ENCODE measurements at places on chromosomes 5 and 9.

DNA sequence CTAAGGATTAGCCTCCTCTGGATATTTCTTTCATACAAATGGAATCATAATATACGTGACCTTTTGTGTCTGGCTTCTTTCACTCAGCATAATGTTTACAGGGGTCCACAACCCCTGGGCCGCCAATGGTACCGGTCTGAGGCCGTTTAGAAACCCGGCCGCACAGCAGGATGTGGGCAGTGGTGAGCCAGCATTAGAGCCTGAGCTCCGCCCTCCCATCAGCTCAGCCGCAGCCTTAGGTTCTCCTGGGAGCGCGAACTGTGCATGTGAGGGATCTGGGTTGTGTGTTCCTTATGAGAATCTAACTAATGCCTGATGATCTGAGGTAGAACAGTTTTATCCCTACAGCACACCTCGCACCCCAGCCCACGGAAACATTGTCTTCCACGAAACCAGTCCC lies 229.7 kb downstream of the ICE1 start:
- DNase-seq, result no peak

- DNase-seq, result peak; percentile 77
Observed at GRCh38 chr9:72592502-72593403, 71.3 kb downstream of the TMC1 start.

- DNase-seq, result no peak
Observed at GRCh38 chr9:101167490-101168134, 139.1 kb downstream of the PLPPR1 start.

- DNase-seq, result no peak
Observed at GRCh38 chr5:59102437-59102836, 519.6 kb downstream of the RAB3C start.

GRCh38 chr5:155128786-155129512 lies 115.4 kb downstream of the KIF4B start:
- no peak for DNase-seq

DNA sequence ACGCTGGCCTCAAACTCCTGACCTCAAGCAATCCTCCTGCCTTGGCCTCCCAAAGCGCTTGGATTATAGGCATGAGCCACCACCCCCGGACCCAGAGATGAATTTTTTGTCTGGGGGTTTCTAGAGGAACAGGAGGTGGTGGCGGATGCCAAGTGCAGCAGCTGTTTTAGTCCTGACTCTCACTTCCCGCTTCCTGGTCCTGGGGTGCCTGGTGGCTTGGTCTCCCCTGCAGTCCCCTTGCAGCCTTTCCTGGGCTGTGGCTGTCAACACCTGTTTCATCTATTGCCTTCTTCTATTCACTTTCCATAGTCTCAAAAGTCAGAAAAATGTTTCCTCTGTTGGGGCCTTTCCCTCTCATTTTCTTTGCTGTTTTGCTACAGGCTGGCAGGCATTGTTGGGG lies 6.5 kb upstream of the NHP2 start:
- no peak for DNase-seq

DNA sequence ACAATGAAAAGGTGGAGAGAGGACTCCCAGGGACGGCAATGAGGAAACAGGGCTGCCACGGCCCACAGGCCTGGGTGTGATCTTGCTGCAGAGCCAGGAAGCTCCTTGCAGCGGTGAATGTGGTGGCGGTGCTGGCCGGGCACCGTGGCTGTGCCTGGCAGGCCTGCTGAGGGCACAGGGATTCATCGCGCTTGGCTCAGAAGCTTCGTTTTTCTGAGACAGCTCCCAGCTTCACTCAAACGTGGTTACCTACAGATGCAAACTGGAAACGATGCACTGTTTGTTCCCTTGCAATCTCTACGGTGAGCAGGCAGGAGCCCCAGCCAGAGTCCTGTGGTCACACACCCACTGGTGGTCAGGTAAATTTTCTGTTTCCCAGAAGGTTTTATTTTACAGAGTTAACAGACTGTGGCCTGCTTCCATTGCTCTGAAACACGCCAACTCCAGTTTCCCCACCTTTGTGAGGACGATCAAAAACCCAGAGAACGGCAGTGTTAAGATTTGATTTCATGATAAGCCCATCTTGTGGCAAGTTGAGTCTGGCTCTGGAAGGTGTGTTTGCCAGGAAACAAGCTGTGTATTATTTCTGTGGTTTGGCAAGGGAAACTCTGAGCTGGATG lies 183.9 kb downstream of the AUH start:
- DNase-seq, result no peak

DNA sequence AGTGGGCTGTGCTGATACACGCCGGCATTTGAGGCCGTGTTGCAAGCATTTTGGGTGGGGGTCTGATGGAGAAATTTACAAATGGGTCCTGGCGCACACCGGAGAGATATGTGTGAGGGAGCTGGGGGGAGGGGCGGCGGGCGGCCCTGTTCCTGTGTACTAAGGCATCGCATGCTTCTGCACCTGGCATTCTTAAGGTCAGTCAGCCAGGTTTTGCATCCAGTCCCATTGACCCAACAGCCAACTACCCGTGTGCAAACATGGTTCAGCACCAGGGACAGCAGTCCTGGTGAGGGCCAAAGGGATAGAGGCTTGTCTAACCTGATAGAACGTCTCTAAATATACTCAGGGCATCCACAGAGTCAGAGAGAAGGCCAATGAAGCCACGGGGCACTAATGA lies 839 bp downstream of the GABRG2 start:
- DNase-seq, result no peak

DNA sequence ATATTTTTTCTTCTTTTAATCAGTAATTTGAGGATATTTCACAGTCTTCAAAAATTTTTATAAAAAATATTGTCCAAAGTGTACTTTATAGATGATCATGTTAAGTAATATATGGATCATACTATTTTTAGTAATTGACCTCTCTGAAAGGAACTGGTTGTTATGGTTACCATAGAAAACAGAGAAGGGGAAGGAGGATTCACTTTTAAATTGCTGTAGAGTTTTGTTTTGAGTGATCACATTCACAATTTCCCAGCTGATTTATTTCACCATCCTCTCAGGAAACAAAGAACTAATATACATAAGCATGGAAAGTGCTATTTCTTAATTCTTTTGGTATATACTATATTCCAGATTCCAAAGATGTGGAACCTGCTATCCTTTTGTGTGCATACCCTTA lies 56.5 kb upstream of the NREP start:
- no peak for DNase-seq

GRCh38 chr5:22329683-22330082 lies 523.5 kb downstream of the CDH12 start:
- no peak for DNase-seq

- no peak for DNase-seq
Observed at GRCh38 chr5:766666-767431, 17.7 kb downstream of the ZDHHC11B start.

DNA sequence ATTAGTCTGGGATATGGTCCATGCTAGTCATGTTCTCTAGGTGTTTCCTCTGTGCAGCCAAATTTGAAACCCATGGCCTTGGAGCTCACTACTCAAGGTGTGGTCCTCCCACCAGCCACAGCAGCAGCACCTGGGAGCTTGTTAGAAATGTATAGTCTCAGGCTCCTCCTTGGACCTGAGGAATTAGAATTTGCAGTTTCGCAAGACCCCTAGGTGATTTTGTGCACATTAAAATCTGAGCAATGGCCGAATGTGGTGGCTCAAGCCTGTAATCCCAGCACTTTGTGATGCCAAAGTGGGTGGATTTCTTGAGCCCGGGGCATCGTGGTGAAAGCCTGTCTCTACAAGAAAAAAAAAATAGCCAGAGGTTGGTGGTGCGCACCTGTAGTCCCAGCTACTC lies 72.3 kb upstream of the NEK6 start:
- no peak for DNase-seq

DNA sequence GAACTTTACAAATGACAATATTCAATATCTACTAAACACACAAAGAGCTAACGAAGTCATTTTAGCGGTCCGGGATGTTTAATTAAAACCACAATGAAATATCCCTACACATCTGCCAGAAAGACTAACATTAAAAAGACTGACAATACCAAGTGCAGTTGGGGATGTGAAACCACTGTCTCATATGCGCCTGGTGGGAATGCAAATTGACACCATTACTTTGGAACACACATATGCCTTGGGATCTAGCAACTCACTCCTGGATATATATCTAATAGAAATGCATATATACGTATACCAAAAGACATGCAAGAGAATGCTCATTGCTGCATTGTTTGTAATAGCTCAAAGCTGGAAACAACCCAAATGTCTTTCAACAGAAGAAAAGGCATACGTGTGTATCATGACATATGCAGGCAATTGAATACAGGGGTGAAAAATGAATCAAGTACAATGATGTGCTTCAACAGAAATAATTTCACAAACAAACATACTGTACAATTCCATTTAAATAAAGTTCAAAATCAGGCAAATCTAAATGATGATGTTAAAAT lies 153.3 kb downstream of the CARTPT start:
- no peak for DNase-seq

GRCh38 chr5:96117771-96118651 lies 156.4 kb upstream of the ELL2 start:
- DNase-seq, result no peak

GRCh38 chr5:137022725-137023124 lies 476.4 kb downstream of the SPOCK1 start:
- no peak for DNase-seq

DNA sequence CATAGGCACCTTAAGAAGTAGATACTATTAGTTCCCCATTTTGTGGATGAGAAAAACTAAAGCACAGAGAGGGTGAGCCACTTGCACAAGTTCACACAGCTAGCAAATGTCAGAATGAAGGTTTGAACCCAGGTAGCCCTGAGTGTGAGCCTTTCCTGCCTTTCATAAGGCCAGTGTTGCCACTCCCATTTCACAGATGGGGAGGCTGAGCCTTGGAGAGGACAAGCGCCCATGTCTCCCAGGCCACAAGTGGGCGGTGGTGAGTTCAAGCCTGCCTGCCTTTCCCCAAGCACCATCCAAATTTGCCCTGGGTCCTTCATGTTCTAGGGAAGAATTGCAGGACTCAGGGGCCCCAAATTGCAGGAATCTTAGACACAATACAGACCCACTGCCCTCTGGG lies 50.6 kb downstream of the LHX2 start:
- no peak for DNase-seq

GRCh38 chr9:17725399-17726010 lies 146.6 kb downstream of the SH3GL2 start:
- no peak for DNase-seq

- DNase-seq, result no peak
Observed at GRCh38 chr5:32474209-32474854, 29.8 kb upstream of the ZFR start.

DNA sequence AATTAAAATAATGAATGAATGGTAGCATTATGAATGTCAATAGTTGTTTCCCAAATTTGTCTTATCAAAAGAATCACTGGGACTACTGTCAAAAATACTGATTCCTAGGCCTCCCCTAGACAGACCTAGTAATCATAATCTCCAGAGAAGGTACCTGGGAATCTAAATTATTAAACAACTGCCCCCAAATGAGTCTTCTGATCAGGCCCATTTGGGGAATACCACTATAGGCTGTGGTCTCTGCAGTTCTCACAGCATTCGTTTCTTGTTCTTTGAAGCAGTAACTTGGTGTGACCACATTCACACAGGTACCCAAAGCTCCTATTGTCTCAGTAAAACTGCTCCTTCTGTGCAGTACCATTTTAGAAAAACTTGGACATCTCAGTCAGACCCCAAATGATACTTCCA lies 230.9 kb downstream of the PIK3R1 start:
- no peak for DNase-seq

- DNase-seq, result no peak
Observed at GRCh38 chr9:9437641-9438040, 1175.2 kb downstream of the PTPRD start.

- no peak for DNase-seq
Observed at GRCh38 chr9:32401488-32401887, 17.0 kb downstream of the ACO1 start.

DNA sequence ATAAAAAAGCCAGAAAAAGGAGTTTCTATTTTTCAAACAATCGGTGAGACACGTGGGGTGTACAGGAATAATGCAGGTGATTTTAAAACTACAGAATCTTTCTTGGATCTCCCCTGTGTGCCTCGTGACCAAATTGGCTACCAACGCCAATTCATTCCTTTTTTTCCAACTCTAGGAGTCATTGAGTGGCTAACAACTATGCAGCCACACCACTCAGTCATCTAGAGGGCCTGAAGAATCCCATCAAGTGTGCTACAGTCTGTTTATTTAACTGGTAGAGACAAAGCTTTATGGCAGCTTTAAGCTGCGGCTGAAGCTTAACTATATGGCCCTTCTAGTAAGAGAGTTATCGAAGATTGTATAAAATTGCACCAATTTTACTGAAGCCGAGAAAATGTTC lies 113.1 kb upstream of the NIPBL start:
- DNase-seq, result no peak

DNA sequence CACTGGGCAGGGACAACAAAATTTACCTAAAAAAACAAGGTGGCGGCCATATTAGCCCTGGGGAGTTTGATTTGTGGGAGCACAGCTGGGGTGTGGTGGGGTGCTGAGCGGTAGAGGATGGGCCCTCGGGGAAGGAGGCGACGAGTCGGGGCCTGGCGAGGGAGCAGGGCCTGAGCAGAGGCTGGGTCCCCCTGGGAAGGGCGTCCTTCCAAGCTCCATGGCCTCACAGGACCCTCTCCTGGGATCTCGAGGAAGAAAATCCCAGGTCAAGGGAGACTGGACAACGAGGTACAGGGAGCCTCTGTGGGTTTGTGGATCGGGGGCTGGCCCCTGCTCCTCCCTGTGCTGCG lies 165.5 kb downstream of the CACNA1B start:
- DNase-seq, result no peak

- DNase-seq, result peak; percentile 49
Observed at GRCh38 chr9:69215774-69216485, 41.9 kb downstream of the TJP2 start.

GRCh38 chr5:136754216-136754615 lies 388.9 kb upstream of the TRPC7 start:
- no peak for DNase-seq

DNA sequence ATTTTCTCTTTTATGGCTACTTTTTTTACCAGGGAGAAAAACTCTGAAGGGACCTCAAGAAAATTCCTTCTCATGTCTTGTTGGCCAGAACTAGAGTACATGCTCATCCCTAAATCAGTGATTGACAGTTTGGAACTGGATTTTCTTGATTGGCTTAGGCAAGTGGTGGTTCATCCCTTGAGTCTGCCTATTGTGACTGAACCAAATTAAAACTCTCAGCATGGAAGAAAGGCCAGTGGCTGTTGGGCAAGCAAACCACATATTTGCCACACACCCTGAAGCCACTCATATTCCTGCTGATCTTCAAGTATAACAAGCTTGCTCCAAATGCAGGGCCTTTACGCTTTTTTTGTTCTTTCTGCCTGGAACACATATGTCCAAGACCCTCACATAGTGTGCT lies 7.2 kb upstream of the HOMER1 start:
- DNase-seq, result no peak

DNA sequence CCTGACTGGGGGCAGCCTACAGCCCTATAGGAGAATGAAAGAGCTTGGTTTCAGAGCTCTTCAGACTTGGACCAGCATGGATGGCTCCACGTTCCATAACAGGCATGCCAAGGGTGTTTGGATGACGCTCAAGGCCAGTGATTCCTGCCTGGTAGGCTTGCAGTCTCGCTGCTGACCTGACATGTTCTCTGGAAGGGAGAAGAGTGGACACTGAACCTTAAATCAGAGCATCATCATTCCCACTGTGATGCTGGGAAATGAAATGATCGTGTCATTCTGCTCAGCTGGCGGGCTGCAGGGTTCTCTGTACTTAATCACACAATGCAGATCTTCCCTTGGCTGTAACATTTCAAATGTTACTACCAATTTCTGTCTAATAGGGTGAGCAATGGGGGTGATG lies 57.0 kb downstream of the CFAP90 start:
- no peak for DNase-seq
